ENCODE measurements at places on chromosomes 5 and 9. TPM values are rescaled to one million over a fixed set of nuclear protein-coding genes. Genes with fewer than 3 reads are reported as not detected.

DNA sequence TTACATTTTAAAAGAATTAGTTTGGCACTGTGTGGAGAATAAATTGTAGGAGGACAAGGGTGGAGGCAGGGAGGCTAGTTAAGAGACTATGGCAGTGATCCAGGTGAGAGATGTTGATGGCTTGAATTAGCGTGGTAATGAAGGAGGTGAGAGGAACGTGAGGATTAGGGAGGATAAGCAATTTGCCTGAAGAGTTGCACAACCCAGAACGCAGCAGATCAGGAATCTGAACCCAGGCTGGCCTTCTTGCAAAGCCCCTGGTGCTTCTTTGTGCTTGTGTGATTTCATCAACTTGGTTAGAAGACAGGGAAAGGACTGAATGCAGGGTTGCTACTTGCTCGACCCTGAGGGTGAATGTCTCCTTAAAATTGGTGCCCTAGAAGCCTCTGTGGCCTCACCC is 6.9 kb upstream of the SCAMP1 start:
- no peak for DNase-seq

DNA sequence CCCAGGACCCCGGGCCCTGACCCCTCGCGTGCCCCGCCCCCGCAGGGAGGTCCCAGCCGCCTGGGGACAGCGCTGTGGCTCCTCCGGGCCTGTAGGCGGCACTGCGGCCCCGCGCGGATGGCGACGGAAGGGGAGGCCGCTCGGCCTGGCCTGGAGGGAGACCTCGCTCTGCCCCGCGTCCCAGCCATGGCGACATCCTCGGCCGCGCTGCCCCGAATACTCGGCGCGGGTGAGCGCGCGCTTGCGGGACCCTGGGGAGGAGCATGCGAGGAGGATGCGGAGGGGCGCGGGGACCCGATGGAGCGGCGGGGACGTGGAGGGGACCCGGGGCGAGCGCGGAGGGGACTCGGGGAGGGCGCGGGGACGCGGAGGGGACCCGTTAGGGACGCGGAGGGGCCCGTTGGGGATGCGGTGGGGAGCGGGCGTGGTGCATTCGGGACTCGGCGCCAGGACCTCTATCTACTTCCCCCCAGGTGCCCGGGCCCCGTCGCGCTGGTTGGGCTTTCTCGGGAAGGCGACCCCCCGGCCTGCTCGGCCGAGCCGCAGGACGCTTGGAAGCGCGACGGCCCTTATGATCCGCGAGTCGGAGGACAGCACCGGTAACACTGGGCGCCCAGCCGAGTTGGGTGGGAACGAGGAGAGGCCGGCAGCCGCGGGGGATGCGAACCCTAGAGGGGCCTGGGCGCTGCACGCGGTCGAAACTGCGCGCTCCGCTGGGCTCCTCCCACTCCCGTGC is at the start of gene MRPS2:
MRPS2 (plus strand) TSS at position 158 of the 736 bp plus-strand sequence; CDS start at position 187, 29 bp downstream.
- DNase-seq, result peak; percentile 87

The LHX6 gene
- 1.2 TPM for total RNA-seq

The PFN3 gene
- total RNA-seq, result not detected

The QRFP gene
- not detected for total RNA-seq

The FGFR4 gene
- 30.0 TPM for total RNA-seq

The BHMT gene
- not detected for total RNA-seq

The MEF2C gene
- total RNA-seq, result 11.2 TPM

All from pancreas (tissue), 10 donors.